Posterior vena cava (tissue), 2 donors: ENCODE measurements at places on chromosomes 2 and 18.

DNA sequence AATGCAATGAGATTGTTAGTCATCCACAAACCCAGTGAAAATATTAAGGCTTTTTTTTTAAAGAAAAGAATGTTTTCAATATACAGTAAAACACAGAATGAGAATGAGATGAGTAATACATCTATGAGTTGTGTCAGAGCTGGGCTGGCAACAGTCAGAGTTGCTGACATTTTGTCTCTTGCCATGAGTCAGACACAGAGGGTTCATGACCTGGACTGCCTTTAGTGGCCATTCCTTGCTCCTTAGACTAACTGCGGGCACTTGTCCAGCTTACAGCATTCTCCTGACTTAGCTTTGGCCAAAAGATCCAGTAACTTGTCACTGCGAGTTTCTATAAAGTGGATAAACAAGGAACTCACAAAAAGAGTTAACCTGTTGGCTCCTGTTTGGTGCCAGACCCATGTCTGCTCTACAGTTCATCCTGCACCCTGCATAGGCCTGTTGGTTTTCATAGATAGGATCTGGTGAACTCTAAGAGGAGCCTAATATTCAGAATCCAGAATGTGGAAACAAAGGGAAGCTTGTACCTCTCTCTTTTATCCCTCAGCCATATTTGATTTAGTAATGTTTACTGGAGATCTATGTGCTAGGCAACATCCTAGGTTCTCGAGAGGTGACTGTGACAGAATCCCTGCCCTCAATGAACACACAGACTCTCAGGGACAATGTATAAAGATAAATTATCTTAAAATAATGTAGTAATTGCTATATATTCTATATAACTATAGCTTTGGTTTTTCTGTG is 391.5 kb upstream of the VWC2L start:
- peak; percentile 85 for DNase-seq

- DNase-seq = no peak
Observed at GRCh38 chr2:38030635-38031355, 45.2 kb downstream of the CYP1B1 start.

DNA sequence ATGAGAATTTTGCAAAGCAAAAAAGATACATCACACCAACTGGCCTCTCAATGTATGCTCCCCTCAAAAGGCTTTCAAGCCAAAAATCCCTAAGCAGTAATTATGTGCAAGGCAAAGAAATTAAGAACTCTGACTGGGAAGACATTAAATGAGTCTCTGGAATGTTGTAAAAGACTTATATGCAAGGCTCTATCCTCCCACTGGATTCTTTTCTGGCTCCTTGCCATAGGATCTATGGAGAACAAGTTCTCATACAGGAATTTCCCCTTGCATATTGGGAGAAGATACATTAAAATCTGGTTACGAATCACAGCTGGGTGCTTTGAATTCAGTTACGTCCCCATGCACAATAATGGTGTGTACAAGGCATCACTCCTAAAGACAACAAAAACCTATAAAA is 73.4 kb upstream of the ATL2 start:
- DNase-seq = no peak

GRCh38 chr2:152620208-152620607 is 97.1 kb downstream of the PRPF40A start:
- DNase-seq = no peak
